ENCODE measurements at places on chromosomes 2 and 18.
A peak's percentile ranks its signal among the peaks of the same experiment; 100 is the strongest.

DNA sequence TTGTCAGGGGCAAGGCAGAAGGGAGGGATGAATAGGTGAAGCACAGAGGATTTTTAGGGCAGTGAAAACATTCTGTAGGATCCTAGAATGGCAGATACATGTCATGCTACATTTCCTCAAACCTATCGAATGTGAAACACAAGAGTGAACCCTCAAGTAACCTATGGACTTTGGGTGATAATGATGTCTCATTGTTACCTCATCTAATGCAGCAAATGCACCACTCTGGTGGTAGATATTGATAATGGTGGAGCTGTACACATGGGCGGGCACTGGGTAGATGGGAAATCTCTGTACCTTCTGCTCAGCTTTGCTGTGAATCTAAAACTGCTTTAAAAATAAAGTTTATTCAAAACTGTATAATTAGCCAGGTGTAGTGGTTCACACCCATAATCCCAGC lies 95.2 kb upstream of the NCK2 start:
- DNase-seq: no peak

DNA sequence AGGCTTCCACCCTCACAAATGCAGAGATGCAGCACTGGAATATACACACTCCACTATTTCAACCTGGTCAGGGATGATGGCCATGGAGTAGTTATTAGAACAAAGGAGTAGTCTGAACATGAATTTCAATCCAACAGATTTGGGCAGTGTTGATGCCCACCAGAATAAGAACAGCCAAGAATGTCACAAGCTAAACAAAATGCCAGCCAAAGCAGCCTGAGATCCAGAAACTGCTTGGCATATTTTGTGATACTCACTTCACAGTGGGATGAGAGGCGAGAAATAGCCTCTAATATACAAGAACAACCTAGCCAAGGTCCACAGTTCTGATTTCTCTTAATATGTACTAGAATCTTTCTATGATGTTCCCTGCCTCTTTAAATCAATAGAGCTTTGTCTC lies 58.6 kb upstream of the KLF7 start:
- DNase-seq: no peak

DNA sequence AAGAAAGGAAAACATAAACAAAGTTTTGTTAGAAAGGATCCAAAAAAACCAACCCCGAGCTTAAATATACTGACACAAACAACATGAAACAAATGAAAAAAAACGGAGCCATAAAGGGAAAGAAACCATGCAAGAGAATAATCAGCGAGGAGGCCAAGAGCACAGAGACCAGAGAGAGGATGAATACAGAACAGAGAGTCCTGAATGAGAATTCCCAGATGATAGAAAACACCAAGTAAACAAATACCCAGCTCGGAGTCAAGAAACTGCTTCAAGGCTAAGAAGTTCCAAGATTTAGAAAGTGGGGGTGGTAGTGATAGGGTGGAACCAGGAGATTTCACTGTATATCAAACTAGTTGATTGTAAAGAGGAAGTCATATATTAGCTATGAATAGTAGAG lies 313.3 kb downstream of the OSR1 start:
- DNase-seq: no peak

DNA sequence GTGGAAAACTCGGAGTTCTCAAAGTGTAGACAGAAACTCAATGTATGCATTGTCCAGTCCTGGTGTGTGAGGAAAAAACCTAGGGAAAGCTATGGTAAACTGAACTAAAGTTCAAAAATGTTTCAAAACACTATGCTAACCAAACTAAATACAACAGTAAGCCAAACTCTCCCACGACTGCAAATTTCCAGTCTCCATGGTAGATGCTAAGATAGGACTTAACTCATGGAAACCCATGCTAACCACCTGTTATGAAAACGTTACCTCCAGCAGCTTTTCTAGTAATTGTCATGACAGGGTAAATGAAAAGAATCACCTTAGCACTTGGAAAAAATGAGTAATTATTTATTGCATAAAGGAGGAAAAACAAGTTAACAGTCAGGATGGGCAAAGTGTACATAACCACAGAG lies 135.7 kb upstream of the EPC2 start:
- DNase-seq: no peak

DNA sequence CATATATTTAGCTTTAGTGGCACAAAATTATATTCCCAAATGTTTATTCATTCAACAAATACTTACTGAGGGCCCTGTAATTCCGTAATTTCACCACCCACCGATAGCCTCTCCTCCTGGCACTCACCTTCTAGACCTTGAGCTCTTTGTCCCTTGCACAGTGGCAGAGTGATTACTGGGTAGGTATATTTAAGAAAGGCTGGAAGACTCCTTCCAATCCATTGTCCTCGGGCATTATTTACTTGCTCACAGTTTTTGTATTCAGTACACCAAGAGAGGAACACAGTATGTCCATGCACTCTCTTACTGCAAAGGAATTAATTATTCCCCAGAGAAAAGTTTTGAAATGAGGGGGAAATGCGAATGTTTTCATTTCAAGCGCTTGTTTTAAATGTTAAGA lies 1.1 kb upstream of the CDCA7 start:
- no peak for DNase-seq

- DNase-seq: peak; percentile 85
These were observed 228.9 kb downstream of the RBM43 start for GRCh38 chr2:151032741-151033191.

DNA sequence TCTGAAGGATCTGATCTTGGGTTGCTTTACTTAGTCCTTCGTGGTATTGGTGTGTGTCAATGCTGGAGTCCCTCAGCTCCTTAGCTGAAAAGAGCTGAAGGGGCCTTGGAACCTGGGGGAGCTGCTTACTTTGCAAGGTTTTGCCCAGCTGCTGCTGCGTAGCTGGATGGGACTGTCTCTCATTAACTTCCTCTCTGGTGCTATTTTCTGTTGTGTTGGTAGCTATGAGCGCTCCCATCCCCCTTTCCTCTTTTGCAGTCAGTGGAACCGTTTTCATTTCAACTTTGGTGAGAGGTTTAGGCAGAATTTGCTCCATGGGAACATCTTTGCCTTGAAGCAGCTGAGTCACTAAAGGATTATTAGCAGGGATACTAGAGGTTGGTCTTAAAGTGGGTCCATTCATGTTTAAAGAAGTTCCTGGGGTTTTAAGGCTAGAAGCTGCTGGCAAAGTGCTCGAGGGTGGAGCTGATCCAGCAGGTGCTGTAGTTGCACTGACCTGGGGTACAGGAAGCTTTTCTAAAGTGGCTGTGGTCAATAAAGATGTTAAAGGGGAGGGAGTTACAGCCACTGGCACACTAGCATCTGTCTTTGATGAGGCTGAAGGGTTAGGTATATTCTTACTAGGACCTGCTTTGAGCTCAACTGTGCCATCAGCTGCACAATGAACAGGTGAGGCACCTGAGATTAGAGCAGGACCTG lies 69.9 kb upstream of the DTNB start:
- DNase-seq: no peak

DNA sequence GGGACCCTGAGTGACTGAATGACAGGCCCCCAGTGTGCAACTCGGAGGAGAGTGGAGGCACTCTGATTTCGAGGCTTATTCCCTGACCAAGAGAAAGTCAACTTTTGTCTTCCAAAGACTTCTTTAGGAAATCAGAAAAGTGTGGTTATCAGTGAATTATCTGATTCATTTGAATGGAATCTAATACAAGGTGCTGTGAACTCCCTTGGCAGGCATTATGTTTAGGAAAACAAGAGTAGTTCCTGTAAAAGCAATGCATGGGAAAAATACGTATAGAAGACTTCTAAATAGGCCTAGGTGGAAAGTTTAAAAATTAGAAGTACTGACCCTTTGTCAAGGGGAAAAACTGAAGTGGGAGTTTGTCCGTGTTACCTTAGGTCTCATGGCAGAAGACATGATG lies 269.4 kb downstream of the GBX2 start:
- no peak for DNase-seq

DNA sequence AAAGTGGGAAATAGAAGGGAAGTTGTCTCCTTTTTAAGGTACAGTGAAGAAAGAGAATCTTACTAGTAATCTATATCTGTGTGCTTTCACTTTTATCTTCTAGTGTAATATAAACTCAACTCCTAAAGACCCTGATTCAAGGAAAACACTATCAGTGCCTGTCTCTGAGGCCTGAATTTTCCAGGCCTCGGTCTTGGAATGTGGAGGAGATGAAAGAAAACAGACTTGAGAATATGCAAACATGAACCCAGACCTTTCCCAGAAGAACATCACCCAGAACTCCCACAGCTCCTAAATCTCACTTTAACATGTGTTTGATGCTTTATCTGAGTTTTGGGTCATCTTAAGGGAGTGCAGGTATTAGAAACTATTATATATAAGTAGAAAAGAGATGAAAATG lies 51.8 kb downstream of the EPB41L5 start:
- DNase-seq: no peak

- no peak for DNase-seq
These were observed 380.8 kb upstream of the ACVR2A start for GRCh38 chr2:147463881-147464520.

DNA sequence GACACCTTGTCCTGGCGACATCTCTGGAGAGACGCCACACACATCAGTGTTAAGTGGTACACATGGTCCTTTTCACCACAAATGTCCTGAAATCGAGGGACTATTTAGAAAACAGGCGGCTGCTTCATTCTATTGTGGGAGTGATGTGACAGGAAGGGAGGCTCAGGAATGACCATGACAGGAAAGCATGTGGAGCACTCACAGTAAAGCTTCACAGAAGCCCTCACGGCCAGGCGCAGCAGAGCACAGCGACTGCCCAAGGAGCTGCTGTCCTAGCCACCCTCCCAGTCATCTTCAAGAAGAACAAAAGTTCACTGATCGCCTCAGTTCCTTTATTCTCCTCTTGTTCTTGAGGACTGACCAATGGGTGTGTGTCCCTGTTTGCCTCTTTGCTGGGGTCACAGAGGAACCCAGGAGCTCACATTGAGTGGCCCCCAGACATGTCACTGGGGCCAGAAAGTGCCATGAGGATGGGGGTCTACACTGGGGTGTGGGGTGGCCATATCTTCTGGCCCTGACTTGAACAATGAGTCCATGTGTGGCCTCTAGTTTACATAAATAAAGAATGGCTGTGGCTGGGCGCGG lies 84.6 kb upstream of the RANBP2 start:
- DNase-seq: no peak

- no peak for DNase-seq
These were observed 23.3 kb upstream of the NFE2L2 start for GRCh38 chr2:177287814-177288213.

DNA sequence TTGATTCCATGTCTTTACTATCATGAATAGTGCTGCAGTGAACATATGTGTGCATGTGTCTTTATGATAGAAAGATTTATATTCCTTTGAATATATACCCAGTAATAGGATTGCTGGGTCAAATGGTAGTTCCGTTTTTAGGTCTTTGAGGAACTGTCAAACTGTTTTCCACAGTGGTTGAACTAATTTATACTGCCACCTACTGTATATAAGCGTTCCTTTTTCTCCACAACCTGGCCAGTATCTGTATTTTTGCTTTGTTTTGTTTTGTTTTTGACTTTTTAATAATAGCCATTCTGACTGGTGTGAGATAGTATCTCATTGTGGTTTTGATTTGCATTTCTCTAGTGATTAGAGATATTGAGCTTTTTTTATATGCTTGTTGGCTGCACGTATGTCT lies 641.6 kb downstream of the SUCLG1 start:
- no peak for DNase-seq

DNA sequence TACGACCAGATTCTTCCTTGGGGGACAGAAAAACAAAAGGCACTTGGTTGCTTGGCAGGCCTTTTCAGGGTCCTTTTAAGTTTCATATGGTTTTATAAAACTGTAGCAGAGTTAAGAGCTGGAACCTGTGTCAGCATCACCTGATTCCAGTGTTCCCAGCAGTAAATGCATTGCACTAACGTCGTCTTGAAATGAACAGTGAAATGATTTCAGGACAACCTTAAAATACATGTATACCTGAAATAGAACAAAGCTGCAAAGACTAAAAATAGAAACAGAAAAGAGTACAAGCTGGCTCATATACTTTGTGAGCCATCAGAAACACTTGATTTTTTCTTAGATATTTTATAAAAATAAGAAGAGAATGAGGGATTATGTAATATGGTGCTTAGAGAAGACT lies 51.9 kb downstream of the ACSL3 start:
- no peak for DNase-seq
